Activated CD4-positive, alpha-beta T cell treated with anti-CD3 and anti-CD28 coated beads, Interleukin-10, Interleukin-2, amounts not matched to agents 100 ng/mL and 50 ng/mL, durations not matched to agents 16 hours and 8 hours (primary cell): ENCODE measurements at places on chromosomes 5 and 9.

DNA sequence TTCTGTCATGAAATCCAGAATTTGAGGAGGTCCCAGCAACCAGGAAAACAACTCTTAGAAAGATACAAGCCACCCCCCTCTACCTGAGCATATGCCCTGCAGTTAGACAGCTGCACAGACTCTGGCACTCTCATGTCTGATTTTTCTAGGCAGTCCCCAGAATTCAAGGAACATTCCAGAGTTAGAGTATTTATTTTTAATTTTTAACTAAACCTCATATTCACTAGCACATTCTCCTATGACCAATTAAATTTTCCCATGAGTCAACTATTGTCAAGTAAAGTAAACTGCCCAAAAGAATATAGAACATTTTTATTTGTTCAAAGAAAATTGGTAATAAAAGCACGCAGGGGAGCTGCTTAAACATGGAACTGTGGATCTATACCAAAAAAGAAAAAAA is 490.5 kb upstream of the SEMA6A start:
- DNase-seq = no peak

DNA sequence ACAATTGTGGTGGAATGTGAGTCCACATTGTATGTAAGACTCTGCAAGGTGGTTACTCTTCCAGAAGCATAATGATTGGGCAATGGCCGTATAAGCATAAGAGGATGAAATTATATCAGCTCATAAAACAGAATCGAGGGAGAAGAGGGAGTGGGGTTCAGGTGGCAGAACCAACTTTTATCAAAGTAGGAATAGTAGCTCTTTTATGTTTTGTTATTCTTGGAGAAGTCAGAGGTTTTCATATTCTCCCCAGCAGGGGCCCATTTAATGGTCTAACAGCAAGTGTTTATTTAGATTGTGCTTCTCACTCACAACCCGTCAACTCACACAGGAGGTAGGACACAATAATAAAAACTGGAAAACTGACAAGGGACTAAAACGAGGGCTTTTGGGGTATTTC is 291.3 kb upstream of the CD180 start:
- DNase-seq = no peak

DNA sequence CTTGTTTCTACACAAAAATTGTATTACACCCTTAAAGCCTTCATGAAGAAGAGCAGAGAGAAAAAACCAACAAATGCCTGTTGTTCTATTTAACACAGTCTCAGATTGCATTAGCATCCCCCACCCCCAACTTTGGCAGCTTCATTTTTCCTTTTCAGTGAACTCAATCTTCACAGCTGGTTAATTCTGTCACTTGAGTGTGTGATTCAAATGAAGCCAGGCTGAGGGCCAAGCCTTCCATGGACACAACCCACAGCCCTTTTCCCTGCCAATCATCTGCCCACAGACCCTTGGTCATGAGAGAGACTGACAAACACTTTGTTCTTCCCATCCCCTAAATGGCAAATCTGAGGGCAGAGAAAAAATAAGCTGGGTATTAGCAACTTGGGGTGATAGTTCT is 217.5 kb upstream of the NMUR2 start:
- no peak for DNase-seq

DNA sequence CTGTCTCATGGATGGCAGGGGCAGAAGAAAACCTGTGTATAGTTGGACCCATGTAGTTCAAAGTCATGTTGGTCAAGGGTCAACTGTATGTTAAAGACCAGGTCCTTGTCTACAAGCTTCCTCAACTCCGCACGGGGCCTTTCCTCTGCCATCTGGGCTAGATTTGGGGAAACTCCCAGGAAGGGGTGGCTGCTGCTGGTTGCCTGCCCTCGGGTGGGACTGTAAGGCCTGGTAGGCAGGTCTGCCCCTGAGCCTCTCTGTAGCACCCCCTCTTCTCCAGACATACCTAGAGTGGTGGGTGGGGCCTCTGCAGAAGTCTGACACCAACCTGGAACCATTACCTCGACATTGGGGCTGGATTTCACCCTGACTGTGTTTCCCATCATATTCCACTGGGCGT is 15.2 kb downstream of the ENHO start:
- DNase-seq = no peak

- no peak for DNase-seq
These were observed 17.0 kb upstream of the UNC5A start for GRCh38 chr5:176793343-176793699.

DNA sequence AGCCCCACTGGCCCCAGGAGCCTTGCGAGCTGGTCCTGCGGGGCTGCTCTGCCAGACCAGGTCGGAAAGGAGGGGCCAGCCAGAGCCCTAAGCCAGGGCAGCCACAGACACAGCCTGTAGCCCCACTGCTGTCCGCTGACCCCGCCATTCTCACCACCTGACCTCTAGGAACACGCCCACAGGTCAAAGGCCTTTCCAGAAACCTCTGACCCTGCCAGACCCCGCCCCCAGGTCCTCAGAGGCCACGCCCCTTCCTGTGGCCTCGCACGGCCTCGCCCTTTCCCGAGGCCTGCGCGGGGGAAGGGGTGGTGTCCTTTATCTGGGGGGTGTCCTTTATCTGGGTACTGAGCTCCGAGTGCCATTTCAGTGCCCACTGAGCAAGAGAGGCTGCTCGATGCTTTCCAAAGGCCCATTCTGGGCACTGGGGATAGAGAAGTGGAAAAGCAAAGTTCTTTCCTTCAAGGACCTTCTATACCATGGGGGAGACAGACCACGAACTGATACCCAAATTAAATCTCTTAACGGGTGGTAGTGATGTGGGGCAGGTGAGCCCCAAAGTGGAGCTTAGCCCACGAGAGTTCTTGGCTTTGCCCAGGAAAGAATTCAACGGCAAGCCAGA is 46.5 kb downstream of the P4HA2 start:
- no peak for DNase-seq

DNA sequence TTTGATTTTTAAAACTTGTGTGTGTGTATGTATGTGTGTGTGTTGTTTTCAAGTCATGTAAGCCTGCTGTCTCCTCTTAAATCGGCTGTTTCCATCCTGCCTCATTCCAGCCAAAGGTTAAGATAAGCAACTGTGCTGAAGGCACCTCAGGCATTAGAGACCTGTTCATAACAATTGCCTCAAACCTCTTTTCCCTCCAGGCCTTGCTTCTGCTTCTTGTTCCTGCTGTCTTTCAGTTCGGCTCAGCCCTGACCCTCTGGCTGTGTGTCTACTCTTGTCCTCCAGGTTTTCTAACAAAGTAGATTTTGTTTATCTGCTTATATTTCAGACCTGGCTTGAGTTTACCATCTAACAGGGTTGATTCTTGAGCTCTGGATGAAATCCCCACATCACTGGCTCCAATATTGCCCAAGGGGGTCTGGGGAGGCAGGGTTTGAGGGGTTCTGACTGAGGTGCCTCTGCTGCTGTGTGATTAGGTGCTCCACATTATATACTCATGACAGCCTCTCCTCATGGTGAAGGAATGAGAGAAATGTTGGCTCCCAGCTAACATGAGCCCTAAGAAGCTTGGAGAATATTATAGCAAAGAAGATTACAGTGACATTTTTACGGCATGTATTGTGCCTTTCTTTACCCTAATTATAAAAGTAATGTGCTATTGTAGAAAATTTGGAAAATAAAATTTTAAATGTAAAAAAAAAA is 229.7 kb upstream of the PIK3R1 start:
- DNase-seq = no peak

- no peak for DNase-seq
These were observed 237.7 kb upstream of the KLF4 start for GRCh38 chr9:107727086-107727780.

- DNase-seq = no peak
These were observed 73.6 kb downstream of the CYLC2 start for GRCh38 chr9:103068753-103069152.

DNA sequence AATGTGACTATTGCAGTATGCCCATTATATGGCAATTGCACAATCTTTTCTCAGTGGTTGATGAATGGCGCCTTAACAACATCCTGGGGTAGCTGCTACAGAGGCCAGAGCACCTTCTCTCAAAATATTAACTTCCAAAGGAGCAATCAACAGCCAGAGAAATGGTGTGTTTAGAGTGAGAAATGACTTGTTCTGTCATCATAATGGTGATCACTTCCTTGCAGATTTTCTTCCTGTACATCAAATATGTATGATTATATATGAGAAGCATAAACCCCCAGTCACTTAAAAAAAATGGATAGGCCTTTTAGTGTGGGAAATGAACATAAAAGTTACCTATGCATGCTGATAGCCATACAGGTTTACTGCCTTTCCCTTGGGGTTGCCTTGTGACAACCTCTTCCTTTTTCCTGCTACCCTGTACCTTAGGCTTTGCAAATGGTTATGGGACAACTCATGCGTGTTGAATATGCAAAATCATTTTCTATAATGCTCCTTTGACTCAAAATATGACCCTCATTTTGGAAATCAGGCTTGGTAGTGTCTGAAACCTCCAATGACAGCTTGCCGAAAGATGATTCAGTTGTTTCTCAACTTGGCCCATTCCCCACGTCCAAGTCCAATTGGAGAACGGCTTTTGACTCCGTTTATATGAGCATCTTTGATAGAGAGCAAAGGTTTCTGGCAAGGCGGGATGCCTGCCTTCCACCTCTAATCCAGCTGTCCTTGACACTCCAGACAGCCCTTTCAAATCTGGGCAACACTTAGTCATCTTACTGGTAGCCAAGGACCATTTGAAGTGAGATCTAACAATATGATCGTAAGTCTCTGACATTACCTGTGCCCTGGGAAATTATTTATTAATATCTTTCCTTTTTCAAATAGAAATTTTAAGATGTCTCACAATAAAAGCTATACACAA is 69.3 kb downstream of the SLC1A1 start:
- DNase-seq = no peak

DNA sequence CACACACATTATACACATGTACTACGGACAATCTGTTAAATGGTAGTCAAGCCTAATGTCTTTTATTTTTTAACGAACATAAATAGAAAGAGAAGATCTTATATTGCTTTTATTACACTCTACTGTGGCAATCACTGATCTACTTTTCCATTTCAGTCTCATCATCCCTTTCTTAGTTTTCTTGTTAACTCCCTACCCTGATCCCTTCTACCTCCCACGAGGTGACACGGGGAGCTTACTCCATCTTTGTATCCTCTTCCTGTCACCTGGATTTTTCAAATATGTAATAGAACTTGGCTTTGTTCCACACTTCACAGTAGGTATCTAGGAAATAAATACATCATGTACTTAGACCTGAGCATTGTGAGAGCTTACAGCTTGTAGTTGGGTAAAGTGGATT is 211.0 kb downstream of the PIK3R1 start:
- DNase-seq = no peak
